ENCODE measurements at places on chromosomes 6 and 20.

DNA sequence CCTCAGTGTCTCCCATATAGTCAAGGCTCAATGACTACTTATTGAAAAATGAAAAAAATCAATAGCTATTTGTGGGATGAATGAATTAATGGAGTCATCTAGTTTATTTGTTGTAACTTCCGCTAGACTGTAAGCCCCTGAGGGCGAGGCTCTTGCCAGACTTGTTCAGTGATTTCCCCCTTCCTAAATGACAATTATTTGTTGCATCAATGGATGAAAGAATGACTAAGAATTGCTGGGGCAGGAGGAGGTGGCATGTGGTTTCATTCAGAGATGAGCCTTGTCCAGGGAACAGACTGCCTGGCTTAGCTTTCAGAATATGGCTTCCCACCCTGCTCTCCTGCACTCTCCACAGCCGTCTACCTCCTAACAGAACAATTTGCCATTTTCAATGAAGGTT is 1.1 kb upstream of the PRELID3B start:
- DNase-seq: no peak

GRCh38 chr6:160398674-160399271 is 50.6 kb downstream of the SLC22A3 start:
- DNase-seq: no peak

- DNase-seq: no peak
These were observed 192.2 kb downstream of the FARS2 start for GRCh38 chr6:5453546-5453945.

GRCh38 chr6:162533009-162533400 is 194.6 kb downstream of the PRKN start:
- no peak for DNase-seq

- no peak for DNase-seq
These were observed 24.4 kb downstream of the QKI start for GRCh38 chr6:163438940-163439335.

GRCh38 chr6:132446141-132446854 is 45.0 kb upstream of the MOXD1 start:
- no peak for DNase-seq

GRCh38 chr6:624979-625378 is 31.9 kb downstream of the HUS1B start:
- DNase-seq: no peak

GRCh38 chr6:87869064-87869905 is 167.3 kb upstream of the AKIRIN2 start:
- DNase-seq: no peak

DNA sequence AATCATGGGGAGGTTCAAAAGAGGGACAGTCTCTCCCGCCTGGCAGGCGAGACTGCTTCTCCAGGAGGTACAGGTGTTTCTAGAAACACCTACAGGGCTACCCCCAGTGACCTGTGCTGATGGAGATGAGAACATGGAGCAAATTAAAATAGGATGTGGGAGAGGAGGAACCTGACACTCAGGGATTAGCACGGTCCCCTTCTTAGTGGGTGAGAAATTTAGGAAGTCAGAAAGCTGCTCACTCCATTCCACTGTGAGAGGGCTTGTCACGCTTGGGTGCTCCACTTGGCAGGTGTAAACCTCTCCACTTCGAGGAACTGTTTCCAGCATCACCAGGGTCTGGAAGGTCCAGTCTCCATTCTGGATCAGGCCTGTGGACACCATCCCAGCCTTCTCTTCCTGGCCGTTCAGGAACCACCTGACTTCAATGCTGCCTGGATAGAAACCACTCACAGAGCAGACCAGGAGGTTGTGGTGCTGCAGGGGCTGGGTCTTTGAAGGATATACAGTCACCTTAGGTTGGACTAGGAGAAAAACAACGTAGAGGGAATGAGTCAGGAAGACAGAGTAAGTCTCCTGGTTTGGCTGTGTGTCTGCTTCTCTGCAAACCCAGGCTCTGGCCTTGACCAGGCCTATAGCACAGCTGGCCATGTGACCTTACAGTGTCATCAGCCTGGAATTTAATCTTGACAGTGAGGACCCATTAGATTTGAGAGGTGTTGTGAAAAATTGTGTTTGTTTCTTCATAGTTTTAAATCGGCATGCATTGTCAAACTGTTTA is 8.1 kb downstream of the HLA-DRB1 start:
- no peak for DNase-seq

GRCh38 chr6:165799391-165800153 is 136.5 kb upstream of the PDE10A start:
- no peak for DNase-seq

- DNase-seq: no peak
These were observed 17.3 kb upstream of the TXLNB start for GRCh38 chr6:139308936-139309603.

- DNase-seq: no peak
These were observed 34.0 kb downstream of the PNLDC1 start for GRCh38 chr6:159833997-159834603.

DNA sequence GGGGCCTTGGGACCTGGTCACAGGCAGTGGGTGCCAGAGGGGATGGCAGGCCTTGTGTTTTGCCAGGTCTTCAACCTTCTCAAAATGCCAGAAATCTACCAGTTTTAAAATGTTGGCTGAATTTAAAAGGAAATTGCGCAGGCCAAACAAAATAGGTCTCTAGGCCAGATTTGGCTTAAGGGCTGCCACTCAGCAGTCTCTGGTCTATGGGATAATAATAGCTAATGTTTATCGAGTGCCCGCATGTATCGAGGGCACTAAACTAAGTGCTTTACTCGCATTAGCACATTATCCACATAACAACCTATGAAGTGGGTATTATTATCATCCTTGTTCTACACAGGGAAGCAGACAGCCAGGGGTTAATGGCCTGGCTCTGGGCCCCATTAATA is 11.0 kb downstream of the E2F3 start:
- DNase-seq: no peak

GRCh38 chr6:26500102-26500501 is at the start of gene BTN1A1:
BTN1A1 (plus strand) TSS chr6:26500303; CDS start chr6:26501287, 984 bp downstream.
- DNase-seq: no peak

DNA sequence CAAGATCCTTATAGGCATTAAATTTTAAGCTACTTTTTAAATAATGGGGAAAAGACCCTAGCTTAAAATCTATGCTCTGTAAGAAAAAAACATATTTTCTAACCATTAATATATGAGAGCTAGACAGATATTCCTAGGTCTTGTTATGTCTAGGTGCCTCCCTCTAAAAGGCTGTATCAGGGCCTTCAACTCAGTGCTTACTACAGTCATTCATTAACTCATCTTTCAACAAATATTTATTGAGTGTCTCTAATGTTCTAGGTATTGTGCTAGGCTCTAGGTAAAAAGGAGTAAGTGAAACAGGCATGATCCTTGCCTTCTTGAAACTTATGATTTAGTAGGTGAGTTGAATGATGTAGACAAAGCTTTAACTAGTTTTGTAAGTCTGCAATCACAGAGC is 6.4 kb upstream of the STX11 start:
- no peak for DNase-seq

- no peak for DNase-seq
These were observed 176.2 kb downstream of the ISM1 start for GRCh38 chr20:13397300-13397724.

- no peak for DNase-seq
These were observed 375.1 kb downstream of the PHF3 start for GRCh38 chr6:64010666-64011065.

- DNase-seq: no peak
These were observed 481 bp downstream of the ZNF133 start for GRCh38 chr20:18288749-18289267.

GRCh38 chr6:170270984-170271593 is 19.8 kb downstream of the DLL1 start:
- no peak for DNase-seq

- DNase-seq: no peak
These were observed 14.0 kb downstream of the MRPS18A start for GRCh38 chr6:43673444-43674084.

DNA sequence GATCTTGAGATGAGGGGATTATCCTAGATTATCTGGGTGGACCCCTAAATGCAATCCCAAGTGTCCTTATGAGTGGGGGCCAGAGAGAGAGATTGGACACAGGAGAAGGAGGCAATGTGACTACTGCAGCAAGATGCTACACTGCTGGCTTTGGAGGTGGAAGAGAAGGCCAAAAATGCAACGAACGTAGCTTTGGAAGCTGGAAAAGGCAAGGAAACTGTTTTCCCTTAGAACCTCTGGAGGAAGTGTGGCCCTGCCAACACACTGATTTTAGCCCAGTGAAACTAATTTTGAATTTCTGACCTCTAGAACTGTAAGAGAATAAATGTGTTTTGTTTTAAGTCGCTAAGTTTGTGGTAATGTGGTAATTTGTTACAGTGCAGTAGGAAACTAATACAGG is 15.7 kb downstream of the PPARD start:
- DNase-seq: no peak

GRCh38 chr6:19137505-19137904 is 699.7 kb upstream of the ID4 start:
- DNase-seq: no peak

DNA sequence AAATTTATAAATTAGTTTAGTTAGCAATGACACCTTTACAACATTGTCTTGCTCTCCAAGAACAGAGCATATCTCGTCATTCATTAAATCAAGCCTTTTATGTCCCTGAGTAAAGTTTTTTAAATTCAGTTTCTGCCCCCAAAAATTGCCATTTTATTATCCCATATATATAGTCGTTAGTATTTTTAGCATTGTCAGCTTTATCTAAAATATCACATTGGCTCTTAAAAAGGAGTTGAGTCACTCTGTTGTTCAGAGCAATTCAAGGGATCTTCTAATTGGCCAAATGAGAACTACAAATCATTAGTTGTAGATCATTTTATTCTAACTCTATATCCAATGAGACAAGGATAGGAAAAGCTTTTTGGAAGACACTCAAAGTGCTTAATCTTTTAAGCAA is 127.1 kb downstream of the COL9A1 start:
- no peak for DNase-seq

DNA sequence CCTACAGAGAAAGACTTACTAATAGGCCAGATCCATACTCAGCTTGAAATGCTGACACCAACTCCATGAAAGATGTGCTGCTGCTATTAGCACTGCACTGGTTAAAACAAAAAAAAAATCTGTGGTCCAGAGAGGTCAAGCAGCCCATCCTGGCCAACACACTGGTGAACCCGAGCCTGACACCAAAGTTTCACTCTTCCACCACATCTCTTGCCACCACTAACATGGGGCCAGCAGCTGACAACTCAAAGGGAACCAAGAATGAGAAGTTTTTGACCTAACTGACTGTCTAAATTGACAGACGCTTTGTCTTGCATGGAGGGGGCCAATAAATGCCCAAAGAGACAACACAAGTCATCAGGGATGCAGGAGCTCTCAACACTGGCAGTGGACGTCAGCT is 5.4 kb downstream of the CLIC5 start:
- DNase-seq: no peak

DNA sequence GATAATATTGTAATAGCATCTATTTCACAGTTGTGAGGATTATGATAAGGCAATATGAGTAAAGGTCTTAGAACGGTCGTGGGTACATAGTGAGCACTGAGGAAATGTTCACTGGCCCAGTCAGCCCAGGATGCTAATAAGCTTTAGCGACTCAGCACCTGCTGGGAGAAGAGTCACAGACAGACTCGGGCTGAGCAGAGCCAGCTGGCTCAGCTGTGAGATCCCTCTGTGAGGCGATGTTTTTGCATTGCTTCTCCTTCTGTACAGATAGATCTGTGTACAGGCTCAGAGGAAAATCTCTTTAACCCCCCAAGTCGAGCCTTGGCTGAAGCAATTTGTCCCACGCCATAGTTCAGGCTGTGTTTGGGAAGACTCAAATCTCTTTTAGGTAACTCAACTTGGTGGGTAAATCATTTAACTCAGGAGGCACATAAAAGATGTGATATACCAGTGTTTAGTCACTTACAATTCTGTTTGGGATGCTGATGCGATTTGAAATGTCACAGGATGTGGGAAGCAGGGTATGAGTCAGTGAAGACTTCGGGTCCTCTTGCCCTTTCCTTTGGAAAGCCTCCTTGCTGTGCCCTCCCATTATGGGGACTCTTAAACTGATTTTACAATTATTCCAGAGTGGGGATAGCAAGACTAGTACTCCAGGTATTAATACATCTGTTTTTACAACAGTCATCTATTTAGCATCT is 53.1 kb downstream of the PHACTR1 start:
- DNase-seq: no peak

DNA sequence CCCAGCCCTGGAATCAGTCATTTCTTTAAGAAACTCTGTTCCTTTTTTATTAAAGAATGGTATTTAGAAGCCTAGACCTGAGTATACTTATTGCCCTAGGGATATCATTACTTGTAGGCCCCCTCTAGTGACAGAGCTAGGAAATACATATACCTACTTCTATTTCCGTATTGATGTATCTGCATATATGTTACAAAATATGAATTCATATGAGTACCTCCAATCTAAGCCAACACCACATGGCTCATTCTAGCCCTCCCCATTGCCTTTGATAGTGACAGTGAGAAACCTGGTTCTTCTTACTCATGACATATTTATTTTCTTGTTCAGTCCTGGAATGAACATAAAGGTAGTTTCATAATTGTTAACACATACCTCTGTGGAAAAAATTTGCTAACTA is 137.2 kb downstream of the FARS2 start:
- DNase-seq: peak; percentile 89

DNA sequence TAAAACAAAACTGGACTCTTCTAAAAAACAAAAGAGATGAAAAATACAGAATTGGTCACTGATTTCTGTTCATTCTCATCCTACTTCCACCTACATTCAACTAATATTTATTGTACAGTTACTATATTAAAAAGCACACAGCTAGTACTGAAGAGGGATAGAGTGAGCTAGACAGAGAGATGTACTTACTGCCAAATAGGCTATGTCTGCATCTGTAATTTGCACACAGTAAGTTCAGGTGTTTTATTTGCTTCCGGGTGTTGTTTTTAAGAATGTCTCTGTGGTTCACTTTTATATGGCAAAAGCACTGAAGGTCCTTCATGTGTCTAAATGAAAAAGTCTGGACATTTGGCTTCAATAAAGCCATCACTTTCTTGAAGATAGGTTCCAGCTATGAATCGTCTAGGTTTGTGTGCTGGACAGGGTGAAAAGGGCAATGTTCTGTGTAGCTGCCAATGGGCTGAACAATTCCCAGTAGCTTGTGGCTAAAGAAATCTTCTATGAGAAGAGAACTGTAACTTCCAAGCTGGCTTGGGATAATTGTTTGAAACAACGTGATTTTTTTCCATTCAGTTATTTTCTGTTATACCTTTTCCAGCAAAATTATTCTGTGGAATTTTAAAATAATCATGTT is 47.3 kb downstream of the EPB41L2 start:
- no peak for DNase-seq

- DNase-seq: no peak
These were observed 44.4 kb downstream of the BMP7 start for GRCh38 chr20:57221916-57222630.

DNA sequence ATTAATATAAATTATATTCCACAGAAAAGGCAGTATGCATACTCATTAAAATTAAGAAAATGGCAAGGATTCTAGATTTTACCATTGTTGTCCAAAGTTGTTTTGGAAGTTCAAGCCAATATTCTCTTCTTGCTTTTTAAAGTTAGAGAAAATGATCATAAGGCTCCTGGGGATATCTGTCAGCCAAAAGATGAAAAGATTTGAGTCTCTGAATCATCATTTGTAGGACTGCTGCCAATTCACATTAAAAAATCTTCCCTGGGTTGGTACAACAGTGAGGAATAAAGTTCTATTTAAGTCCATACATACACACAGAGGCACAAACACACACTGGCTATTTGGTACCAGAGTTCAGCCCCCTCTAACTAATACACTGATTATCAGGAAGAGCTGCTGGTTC is 620.1 kb downstream of the COL12A1 start:
- no peak for DNase-seq

- no peak for DNase-seq
These were observed 1.0 kb downstream of the MOCS3 start for GRCh38 chr20:50959543-50960126.

GRCh38 chr20:35306931-35307517 is 14.8 kb upstream of the FAM83C start:
- peak; percentile 33 for DNase-seq
